ENCODE measurements at places on chromosomes 11 and 22. TPM values are rescaled to one million over a fixed set of nuclear protein-coding genes. Genes with fewer than 3 reads are reported as not detected.

Gene SNX32
- not detected for total RNA-seq

Gene UPK3A
- total RNA-seq = not detected

Gene CBY1
- total RNA-seq = 44.4 TPM

Gene SLC7A4
- total RNA-seq = 0.25 TPM

Gene JHY
- 1.8 TPM for total RNA-seq

Gene CCDC81
- total RNA-seq = 0.71 TPM

Gene RHOD
- 49.5 TPM for total RNA-seq

Gene PATE4
- not detected for total RNA-seq

Gene KRTAP5-9
- total RNA-seq = not detected

Gene MYBPC3
- 2,538 TPM for total RNA-seq

Gene C22orf31
- total RNA-seq = 0.30 TPM

Gene SCGB1D2
- 1.6 TPM for total RNA-seq

Gene TST
- 39.8 TPM for total RNA-seq

Gene EHF
- total RNA-seq = 1.6 TPM

Data from left ventricle myocardium inferior (tissue), 1 donor.